ENCODE measurements at places on chromosomes 5 and 9.

GRCh38 chr9:33455945-33456344, 8.6 kb upstream of the AQP3 start:
- DNase-seq = no peak

GRCh38 chr9:12643686-12644085, 49.5 kb upstream of the TYRP1 start:
- DNase-seq = no peak

- DNase-seq = no peak
Measured at GRCh38 chr5:38796742-38797108, 49.1 kb upstream of the OSMR start.

DNA sequence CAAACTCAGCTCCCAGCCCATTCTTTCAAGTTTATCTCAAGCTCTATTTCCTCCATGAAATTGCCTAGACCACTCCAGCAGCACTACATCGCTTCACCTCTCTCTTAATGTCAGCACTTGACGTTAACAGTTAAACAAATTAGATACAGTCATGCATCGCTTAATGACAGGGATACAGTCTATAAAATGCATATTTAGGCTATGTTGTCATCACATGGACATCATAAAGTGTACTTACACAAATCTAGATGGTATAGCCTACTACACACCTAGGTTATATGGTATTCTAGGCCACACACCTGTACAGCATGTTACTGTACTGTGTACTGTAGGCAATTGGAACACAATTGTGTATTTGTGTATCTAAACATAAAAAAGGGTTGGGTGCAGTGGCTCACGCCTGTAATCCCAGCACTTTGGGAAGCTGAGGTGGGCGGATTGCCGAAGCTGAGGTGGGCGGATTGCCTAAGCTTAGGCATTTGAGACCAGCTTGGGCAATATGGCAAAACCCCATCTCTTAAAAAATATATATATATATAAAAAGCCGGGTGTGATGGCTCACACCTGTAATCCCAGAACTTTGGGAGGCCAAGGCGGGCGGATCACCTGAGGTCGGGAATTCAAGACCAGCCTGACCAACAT, 13.4 kb upstream of the PCSK5 start:
- no peak for DNase-seq

DNA sequence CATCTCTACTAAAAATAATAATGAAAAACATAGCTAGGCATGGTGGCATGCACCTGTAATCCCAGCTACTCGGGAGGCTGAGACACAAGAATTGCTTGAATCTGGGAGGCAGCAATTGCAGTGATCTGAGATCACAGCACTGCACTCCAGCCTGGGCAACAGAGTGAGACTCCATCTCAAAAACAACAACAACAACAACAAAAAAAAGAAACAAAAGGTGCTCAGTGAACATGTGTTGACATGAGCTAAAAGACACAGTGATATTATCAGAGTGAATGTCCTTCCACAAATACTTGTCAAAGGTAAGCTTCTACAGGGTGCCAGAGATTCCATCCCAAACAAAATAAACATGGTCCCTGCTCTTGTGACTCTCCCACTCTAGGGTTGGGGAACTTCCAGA, 75.2 kb upstream of the LMX1B start:
- no peak for DNase-seq

GRCh38 chr9:35518225-35518821, 28.4 kb downstream of the RUSC2 start:
- peak; percentile 83 for DNase-seq
